ENCODE measurements at places on chromosomes 5 and 9.

DNA sequence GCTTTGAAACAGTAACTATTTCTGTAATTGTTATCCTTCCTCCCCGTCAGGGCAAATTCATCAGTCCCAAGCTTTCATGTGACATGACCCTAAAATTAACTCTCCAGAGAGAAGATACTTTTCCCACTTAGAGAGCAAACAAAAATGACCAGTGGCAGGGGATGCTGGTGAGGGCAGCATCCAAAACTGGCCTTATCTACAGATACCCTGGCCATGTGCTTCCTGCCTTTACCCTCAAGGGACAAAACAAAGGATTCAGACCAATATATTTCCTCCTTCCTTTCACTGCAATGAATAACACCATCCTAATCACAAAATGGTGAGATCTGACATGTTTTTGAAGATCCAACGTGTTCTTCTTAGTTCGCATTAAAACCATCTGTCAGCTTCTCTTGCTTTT is 267.2 kb downstream of the MAN2A1 start:
- DNase-seq, result no peak

DNA sequence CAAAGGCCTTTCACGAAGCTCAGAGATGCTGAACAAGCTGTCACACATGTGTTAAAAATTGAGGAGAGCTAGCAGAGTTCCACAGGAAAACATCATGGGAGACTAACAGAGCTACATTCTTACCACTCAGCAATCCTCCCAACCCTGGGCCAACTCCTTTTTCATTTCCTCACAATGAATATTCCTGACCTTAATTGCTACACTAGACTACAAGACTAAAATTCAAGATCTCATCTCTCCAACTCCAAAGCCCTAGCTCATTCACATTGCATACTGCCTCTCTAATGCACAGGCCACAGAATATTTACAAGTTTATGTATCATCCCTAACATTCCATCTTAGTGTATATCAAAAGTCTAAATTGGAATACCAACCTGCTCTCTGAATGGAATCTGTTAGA is 21.2 kb downstream of the ERMP1 start:
- no peak for DNase-seq

GRCh38 chr5:9356351-9356825 is 189.5 kb downstream of the SEMA5A start:
- no peak for DNase-seq

DNA sequence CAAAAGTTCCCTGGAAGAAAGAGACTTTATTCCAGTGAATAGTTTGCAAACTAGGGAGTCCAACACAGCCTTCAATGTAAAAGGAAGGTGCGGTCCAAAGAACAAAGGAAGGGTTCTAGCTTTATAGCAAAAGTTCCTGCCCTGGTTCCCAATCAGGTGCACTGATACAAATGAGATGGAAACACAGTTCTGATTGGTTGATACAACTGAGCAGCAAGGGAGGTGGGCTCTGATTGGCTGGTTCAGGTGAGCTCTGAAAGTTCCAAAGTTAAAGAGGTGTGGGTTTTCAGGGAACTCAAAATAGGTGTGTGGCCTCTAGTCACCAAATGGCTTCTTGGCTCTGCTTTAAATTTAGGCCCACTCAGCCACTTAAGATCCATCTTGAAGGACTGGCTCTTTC is 43.1 kb downstream of the P4HA2 start:
- no peak for DNase-seq

- DNase-seq, result no peak
Observed at GRCh38 chr5:15371184-15371583, 128.8 kb upstream of the FBXL7 start.

GRCh38 chr5:154162539-154163151 is 27.9 kb upstream of the GALNT10 start:
- no peak for DNase-seq

GRCh38 chr5:136208916-136209315 is 16.0 kb upstream of the SMIM32 start:
- DNase-seq, result no peak

- no peak for DNase-seq
Observed at GRCh38 chr9:105290418-105290817, 46.0 kb downstream of the SLC44A1 start.

DNA sequence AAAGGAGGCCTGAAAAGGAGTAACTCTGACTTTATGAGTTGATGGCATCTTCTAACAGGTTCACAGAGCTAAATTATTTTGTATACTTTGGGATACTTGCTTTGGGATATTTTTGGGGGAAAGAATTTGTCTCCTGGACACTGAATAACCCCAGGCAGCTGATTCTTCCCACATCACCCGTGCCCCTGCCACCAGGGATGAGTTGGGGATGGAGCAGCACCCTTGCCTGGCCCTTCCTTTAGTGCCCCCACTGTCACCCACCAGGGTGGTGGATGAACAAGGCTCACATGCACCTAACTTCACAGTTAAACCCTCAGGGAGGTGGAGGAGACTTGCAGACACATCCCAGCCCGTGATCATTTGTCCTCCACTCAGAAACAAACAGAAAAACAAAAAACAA is 2.3 kb upstream of the ADAMTS2 start:
- no peak for DNase-seq

- no peak for DNase-seq
Observed at GRCh38 chr9:35446012-35446411, 43.9 kb upstream of the RUSC2 start.

DNA sequence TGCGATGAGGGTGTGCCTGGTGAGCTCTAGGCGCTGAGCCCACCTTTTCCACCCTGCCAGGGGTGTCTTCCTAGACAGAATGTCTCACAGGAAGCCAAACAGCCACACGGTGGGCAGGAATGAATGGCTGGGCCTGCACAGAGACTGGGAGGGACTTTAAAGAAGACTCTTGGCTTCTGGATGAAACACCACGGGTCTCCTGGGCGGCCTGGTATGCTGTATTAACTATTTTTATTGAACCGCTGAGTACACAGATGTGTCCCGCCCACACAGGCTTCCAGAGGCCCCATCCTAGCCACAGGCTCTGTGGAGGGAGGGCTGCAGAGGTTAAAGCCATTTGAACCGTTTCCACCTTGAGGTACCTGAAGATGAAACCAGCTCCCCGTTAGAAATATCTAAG is 115.2 kb upstream of the CXCL14 start:
- DNase-seq, result no peak

- DNase-seq, result peak; percentile 72
Observed at GRCh38 chr9:100714372-100715099, 136.7 kb downstream of the CAVIN4 start.

DNA sequence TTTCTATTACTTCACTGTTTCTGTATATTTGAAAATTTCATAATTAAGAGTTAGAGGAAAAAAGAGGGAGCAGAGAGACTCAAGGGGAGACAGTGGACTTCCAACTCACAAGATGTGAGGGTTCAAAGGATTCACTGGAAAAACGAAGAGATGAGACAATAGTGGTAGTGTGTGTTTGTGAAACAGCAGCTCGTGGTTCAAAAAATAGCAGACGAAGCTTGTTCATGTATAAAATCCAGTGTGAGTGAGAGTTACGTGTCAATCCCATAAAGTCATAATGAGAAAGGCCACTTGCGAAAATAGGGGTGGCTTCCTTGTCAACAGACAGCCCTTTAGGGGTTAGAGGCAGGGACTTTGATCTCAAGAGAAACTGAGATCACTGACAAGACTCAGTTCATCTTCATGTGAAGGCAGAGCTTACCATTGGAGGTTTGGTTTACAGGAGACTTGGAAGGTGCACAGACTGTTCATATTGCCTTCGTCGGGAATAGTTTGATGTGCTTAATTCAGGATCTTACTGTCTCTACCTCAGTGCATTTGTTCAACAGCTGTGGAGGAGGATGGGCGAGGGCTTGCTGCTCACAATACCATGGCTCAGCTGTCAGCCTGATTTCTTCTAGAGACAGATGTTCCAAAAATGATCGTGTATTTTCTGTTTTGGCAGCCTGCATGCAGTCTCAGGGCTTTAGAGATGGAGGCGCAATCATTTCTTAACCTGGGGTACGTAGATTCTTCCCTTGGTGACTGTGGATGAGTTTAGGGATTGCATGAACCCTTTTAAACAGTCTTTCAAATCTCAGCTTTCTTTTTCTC is 105.7 kb upstream of the KLF9 start:
- DNase-seq, result peak; percentile 30

- no peak for DNase-seq
Observed at GRCh38 chr9:87793292-87793691, 67.4 kb downstream of the CTSL start.

DNA sequence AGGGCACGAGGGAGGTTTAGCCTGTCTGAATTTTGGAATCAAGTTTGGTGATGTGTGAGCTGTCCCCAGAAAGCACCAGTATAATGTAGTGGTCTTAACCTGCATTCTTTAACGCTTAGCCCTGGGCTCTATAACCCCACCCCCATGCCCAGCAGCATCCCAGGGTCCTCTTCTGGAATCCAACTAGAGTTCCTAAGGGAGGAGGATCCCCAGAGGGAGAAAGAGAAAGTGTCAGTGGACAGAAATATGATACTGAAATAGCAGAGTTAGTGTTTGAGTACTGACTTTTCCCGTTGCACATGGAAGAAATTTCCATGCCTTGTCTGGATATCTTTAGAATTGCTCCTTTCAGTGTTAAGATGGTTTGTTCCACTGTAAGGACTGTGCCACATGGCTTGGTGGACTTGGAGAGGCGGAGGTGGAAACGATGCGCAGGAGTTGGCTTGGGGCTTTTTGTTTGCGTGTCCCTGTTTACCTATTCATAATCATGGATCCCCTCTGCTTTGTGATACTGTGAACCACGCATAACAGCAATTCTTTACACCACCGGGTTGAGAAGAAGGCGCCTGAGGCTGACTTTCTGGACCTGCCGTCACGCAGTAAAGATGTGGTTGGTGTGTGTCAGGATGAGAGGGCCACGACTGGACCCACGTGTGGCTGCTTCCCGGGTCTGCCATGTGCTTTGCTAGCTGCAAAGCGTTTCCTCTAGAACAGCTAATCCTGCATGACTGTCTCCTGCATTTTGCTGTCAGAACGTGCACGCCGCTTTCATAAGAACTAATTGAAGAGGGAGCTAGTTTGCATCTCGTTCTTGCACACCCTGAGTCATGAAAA is 142.3 kb downstream of the SMARCA2 start:
- peak; percentile 19 for DNase-seq

DNA sequence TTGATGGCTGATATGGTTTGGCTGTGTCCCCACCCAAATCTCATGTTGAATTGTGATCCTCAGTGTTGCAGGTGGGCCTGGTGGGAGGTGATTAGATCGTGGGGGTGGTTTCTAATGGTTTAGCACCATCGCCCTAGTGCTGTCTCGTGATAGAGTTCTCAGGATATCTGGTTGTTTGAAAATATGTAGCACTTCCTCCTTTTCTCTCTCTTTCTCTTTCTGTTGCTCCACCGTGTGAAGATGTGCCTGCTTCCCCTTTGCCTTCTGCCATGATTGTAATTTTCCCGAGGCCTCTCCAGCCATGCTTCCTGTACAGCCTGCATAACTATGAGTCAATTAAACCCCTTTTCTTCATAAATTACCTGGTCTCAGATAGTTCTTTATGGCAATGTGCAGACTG is 111.6 kb downstream of the SREK1 start:
- no peak for DNase-seq

- no peak for DNase-seq
Observed at GRCh38 chr9:129283291-129283691, 105.2 kb upstream of the IER5L start.

DNA sequence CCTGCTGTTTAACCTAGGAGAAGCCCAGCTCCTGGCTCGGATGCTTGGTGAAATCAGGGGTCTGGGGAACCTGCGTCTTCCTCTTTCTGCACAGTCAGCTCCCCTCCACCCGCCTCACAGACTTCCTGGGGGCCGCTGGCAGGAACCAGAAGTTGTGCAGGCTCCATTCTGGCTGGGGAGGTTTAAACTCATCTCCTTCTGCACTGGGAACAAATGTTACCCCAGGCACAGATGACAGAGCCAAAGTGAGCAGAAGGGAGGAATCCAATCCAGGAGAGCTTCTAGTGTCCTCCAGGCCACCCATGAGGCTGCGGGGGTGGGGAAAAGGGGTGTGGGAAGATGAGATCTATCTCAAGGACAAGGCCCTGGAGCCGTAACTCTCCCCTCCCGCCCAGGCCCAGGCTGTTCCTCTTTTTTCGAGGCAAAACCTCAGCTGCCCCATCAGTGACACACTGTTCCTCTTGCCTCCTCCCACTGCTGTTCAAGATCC is 31.2 kb downstream of the KCNMB1 start:
- DNase-seq, result no peak

DNA sequence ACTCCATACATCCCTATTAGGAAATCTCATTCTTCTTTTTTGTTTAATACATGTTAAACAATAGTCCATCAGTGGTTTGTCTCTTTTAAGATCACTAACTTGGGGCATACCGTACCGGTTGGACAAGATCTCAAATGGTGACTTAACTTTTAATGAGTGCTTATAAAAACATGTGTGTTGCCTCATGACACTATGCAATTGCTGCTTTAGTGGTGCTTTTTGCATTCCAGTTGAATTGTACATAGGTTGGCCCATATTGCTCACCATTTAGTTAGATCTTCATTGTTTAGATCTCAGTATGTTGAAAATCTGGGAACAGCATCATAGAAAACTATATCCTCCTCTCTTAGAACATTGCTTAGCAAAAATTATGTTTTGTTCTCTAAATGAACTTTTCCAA is 17.8 kb downstream of the C9orf85 start:
- DNase-seq, result no peak

- no peak for DNase-seq
Observed at GRCh38 chr9:34896112-34896511, 62.0 kb upstream of the PHF24 start.

GRCh38 chr5:66239034-66239433 is 94.9 kb downstream of the SREK1 start:
- DNase-seq, result no peak

DNA sequence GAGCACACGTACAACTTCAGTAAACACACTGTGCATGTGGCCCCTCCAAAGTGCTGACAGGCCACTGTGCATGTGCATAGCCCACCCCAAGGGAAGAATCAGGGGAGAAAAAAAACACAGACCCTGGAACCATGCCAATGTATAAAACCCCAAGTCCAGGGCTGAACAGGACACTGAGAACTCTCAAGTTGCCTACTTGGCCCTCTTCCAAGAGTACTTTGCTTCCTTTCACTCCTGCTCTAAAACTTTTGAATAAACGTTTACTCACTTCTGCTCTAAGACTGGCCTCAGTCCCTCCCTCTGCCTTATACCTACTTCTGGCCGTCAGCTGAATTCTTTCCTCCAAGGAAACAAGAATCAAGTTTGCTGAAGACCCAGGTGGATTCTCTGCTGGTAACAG is 77.7 kb upstream of the NFIB start:
- no peak for DNase-seq

GRCh38 chr9:135567311-135567710 is 5.8 kb downstream of the PAEP start:
- no peak for DNase-seq
